SK-N-SH treated with all-trans-retinoic acid at 6 μM for 48 hours (cell line): ENCODE measurements at places on chromosomes 12 and 14.

DNA sequence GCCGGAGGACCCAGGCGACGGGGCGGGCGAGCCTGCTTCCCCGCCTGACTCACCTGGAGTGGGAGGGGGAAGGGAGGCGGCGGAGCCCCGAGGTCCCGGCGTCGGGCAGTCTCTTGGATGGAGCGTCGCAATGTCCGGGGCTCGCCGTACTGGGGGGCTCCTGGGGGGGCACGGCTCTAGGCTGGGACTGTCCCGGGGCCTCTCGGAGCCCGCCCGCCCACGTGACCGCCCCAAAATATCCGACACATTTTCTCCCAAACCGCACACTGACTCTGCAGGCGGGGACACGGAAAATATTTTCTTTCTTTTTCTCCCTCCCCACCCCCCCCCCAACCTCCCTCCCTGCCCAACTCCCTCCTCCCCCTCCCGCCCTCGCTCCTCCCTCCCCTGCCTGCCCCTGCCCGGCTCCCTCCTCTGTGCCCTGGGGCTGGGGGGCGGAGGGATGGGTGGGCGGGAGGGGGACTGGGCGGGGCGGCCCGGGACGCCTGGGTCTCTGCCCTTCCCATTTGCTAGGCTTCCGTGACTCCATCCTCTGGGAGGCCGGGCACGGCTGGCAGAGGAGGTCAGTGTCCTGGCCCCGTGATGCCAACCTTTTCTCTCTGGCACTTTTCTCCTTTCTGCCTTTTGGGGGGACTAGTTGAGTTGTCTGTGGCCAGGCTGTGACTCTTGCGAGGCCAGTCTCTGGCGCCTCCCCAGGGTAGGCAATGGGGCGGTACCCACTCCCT, at the start of gene RARG:
Gene RARG (minus strand): TSS at position 289 of the 725 bp plus-strand sequence. CDS start 4,664 bp downstream, outside the sequence.
- ATAC-seq, result peak; percentile 83

DNA sequence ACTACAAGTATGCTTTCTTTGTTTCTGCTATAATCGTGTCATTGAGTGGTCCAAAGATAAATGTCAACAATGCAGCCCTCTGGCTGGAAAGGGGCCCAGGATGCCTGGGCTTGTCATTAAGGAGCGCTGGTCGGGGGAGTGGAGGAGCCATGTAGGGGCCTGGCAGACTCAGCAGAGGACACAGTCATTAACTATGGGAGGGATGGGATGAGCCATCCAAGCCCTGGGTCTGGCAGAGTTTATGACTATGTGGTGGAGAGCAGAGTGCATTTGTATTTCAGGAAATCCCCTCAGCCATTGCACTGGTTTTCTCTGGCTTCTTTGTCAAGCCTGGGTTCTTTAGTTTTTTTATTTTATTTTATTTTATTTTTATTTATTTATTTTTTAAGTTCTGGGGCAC, 243.1 kb downstream of the C12orf75 start:
- no peak for ATAC-seq

DNA sequence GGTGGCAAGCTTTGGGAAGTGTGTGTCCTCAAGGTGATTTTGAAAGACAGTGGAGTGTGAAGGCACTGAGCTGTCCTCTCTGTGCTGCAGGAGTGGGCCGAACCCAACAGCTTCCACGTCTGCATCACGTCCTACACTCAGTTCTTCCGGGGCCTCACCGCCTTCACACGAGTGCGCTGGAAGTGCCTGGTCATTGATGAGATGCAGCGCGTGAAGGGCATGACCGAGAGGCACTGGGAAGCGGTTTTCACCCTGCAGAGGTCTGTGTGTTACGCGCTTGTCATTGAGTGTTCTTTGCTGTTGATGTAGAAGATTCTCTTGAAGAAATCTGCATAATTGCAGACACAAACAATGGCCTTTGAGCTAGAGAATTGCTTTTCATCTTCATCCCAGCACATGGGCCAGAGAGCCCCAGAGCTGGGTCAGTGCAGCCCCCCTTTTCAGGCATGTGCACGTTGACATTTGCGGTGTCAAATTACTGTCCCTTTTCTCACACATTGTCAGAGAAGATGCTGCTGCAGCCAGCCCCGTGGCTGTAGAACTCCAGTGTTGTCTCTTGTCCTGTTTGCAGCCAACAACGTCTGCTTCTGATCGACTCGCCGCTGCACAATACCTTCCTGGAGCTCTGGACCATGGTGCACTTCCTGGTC, 63.3 kb downstream of the EP400 start:
- ATAC-seq, result no peak

DNA sequence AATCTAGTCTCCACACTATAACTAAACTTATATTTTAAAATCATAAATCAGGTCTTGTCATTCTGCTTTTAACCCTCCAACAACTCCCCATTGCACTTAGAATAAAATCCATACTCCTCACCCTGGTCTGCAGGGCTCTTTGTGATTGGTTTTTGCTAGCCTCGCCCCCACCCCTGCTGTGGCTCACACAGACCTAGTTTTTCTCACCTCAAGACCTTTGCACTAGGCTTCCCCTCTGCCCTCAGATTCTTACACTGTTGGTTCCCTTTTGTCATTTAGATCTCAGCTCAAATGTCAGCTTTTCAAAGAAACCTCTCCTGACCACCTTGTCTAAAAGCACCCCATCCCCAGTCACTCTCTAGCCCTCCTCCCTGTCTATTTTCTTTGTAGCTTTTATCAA, 10.7 kb upstream of the LHX5 start:
- ATAC-seq, result no peak

DNA sequence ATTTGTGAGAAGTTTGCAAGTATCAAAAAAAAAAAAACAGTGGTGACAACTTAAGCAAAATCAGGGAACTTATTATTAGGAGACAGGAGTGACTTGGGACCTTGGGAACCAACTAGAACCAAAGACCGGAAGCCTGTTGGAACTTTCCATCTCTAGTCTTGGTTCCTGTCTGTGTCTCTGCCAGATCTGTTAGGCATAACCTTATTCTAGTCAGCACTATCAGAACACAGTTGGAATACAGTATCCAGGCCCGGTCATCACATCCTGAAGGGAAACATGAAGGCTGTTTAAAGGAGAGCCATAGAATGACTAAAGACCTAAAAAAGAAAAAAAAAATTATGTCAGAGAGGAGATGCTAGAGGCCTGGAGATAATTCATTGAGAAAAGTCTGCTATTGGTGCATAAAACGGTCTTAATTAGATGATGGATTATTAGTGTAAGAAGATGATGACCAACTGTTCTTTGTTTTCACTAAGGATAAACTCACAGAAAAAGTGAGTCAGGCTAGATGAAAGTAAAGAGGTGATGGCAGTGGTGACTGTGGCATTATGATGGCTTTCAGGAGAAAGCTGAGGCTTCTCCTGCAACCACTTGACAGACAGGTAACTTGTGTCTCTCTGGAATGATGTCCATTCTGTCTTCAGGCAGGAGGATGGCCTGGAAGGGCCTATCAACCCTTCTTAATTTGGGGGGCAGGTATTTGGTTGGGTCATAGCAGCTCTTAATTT, 28.2 kb downstream of the DACT1 start:
- ATAC-seq, result no peak

- no peak for ATAC-seq
Measured at GRCh38 chr14:26765768-26766520, 168.1 kb upstream of the NOVA1 start.

- no peak for ATAC-seq
Measured at GRCh38 chr12:50666023-50666422, 97.9 kb upstream of the ATF1 start.

GRCh38 chr12:131101703-131102492, 148.2 kb downstream of the ADGRD1 start:
- no peak for ATAC-seq

GRCh38 chr14:105203057-105203531, 22.0 kb upstream of the NUDT14 start:
- ATAC-seq, result peak; percentile 82

DNA sequence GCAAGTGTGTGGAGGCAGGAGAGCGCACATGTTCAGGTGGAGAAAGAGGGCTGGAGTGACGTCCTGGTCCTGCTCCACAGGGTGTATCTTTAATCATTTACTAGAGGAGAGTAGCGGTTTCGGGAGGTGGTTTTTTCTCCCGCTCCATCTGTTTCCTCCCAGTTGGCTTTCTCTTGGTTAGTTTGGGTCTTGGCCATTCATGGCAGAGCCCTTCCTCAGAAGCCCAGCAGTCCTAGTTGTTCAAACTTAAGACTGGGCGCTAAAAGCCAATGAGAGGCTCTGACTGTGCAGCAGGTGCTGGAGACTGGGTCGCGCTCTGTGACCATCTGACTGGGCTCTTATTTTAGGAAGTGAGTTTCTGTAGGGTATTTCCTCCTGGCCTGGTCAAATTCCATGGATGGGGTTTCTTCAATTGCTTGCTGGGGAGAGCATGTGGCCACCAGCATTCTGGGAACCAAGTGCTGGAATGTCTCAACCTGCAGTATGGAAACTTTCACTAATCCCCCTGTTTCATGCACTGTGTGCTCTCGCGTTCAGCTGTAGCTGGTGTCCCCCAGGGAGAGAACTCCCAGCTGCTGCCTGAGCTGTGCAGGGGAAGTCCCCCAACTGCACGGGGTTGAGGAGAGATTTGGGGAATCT, 27.4 kb upstream of the TSPAN9 start:
- no peak for ATAC-seq

GRCh38 chr14:63650256-63650952, 8.7 kb upstream of the WDR89 start:
- ATAC-seq, result no peak

GRCh38 chr12:21992823-21993222, 51.6 kb upstream of the ABCC9 start:
- no peak for ATAC-seq

GRCh38 chr12:50618864-50619609, 114.3 kb downstream of the DIP2B start:
- ATAC-seq, result peak; percentile 19; the same call in 2 of the 3 replicates

GRCh38 chr14:73721101-73721821, 7.1 kb upstream of the PNMA1 start:
- no peak for ATAC-seq

DNA sequence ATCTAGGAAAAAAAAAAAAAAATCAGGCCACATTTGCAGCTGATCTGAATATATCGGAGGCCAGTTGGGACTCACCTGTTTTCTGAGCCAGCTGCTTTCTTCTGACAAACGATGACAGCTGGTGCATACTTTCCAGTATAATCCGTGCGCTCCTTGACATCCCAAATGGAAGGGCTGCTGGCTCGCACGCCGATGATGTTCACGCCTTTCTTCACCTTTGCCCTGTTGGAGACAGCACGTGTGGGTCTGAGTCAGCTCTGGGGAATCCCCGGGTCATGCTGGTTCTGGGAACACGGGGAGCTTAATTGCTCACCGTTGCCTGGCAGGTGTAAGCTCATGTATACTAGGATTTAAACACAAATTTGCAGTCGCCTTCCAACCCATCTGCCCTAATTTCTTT, 372.8 kb downstream of the TMEM132D start:
- ATAC-seq, result no peak

- ATAC-seq, result peak; percentile 18
Measured at GRCh38 chr14:100305324-100306100, 732 bp downstream of the SLC25A29 start.

DNA sequence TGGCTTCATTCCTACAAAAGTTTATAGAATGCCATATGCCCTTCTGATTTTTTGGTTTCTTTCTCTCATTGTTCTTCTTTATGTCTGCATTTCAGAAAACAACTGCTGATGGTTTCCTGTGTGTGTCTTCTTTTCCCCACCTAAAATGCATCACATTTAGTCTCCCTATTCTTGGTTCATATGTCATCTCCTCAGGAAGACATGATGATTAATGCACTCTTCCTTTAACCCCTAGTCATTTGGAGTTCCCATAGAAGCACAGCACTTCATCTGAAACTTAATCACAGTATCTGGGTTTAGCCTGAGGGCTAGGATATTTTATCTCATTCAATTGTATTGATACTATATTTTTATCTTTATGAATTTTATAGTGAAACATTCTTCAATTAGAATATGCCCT, 21.5 kb downstream of the GNPNAT1 start:
- no peak for ATAC-seq

- no peak for ATAC-seq
Measured at GRCh38 chr14:33499687-33500086, 451.2 kb downstream of the EGLN3 start.

DNA sequence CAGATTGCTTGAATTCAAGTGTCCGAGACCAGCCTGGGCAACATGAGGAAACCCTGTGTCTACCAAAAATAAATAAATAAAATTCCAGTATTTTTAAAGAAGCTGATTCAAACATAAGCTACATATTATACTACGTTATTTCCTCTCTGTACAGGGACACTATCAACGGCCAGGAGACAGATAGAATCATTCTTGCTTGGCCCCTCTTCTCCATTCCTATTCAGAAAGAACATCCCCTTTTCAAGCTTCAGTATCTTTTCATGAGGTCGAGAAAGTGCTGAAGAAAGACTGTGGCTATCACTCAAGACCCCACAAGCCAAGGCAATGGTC, 314 bp upstream of the DHRS7 start:
- ATAC-seq, result peak; percentile 27; the same call in 2 of the 3 replicates

GRCh38 chr14:74963178-74963704, 7.8 kb upstream of the PGF start:
- peak; percentile 32; the same call in 1 of the 3 replicates for ATAC-seq

- ATAC-seq, result no peak
Measured at GRCh38 chr12:108477055-108477880, 37.8 kb upstream of the FICD start.

DNA sequence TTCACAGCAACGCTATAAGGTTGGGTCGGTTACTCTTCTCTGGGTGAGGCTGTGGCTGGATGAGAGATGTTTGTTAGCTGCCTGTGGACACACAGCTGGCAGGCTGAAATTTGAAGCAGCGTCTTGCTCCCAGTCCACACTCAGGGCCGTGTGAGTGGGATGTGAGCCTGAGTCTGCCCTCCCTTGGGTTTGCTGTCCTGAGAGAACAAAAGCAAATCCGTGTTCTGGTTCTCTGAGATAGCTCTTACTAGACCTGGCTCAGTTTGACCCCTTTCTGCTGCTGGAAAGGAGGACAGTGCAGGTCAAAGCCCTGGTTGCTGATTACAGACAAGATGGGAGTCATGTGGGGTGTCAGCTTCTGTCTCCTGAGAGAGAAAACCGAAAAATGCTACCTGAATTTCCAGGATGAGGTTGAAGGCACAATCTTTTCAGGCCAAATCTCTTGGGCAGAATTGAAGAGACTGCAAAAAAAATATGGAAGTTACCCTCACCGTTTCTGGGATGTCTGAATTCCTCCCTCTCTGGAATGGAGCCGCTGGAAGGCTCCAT, 270.8 kb downstream of the ZFP36L1 start:
- ATAC-seq, result no peak

- ATAC-seq, result no peak
Measured at GRCh38 chr12:76872415-76872814, 6.4 kb downstream of the CSRP2 start.

- no peak for ATAC-seq
Measured at GRCh38 chr14:106613256-106613655, 1086.9 kb downstream of the TMEM121 start.

DNA sequence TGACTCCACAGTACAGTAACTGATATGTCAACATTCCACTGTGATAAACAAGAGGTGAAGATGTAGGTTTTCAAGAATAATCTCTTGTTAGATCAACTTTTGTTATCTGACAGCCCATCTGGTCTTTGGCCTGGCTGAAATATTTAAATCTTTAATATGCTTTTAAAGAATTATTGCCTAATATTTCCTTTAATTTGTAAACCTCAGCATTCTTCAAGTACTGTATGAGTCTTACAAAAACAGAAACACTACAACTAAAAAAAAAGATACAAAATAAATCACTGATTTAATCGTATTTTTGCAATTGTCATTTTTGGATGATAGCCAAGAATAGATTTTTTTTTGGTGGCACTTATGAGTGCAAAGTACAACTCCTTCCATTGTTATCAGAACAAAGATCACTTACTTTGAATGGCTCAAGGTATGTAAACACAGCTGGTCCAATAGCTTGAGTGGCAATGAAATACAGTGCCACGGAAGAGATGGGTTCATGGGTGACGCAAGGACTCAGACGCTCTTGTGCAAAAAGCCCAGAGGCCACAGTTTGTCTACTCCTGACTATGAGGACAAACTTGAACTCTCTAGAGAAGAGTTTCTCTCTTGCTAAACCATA, 109.5 kb downstream of the PAX9 start:
- no peak for ATAC-seq
